ENCODE measurements at places on chromosomes 13 and 19. TPM values are rescaled to one million over a fixed set of nuclear protein-coding genes. Genes with fewer than 3 reads are reported as not detected.

ZNF154 gene
- total RNA-seq: 3.2 TPM

DNA sequence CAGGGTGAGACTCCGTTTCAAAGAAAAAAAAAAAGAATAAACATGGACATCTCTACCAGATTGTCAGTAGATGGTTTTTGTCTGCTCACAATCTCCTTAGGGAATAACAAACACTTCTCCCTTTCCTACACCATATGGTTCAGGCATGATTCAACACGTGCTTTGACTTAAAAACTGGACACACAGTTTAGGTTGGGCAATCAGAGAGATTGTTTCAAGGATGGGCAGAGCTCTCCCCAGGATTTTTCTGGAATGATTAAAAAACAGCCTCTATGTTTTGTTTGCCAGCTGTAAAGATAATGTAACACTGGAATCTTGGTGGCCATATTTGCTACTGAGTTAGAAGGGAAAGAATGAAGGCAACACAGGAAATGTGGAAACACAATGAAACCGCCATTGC lies 150.1 kb upstream of the TSC22D1 start:
- H3K4me1 ChIP-seq: peaks cover 2% of the 10 kb centered on the region
- no peak for DNase-seq
- no peaks in the 10 kb centered on the region for H3K36me3 ChIP-seq
- no peak overlapping the region for H3K4me3 ChIP-seq
- no peak overlapping the region for H3K27ac ChIP-seq

GRCh38 chr13:98200211-98200878 lies 23.3 kb upstream of the RNF113B start:
- no peak overlapping the region for H3K4me3 ChIP-seq
- no peaks in the 10 kb centered on the region for H3K4me1 ChIP-seq
- no peaks in the 10 kb centered on the region for H3K36me3 ChIP-seq
- H3K27ac ChIP-seq: no peak overlapping the region
- no peak for DNase-seq
- no peaks in the 10 kb centered on the region for H3K27me3 ChIP-seq

GRCh38 chr19:40667602-40668001 lies 22.8 kb downstream of the NUMBL start:
- DNase-seq: no peak
- H3K27ac ChIP-seq: no peak overlapping the region
- no peaks in the 10 kb centered on the region for H3K27me3 ChIP-seq
- peaks cover 55% of the 10 kb centered on the region for H3K36me3 ChIP-seq
- H3K4me3 ChIP-seq: no peak overlapping the region

DNA sequence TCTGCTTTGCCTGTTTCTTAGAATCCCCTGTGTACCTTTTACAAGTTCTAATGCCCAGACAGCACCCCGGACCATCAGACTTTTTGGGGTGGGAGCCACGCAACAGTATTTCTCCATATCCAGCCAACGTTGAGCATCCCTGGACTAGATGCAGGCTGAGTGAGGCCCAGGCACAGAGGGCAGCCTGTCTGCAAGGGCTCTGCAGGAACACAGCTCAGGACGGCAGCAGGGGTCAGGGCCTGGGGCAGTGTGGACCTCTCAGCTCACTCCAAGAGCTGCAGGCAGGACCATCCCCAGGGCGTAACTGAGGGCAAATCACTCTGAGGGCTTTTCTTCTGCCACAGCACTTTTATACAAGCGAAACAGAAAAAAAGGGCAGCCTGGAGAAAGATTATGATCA lies 95.8 kb downstream of the DNAJC15 start:
- DNase-seq: no peak
- H3K4me3 ChIP-seq: no peak overlapping the region
- no peaks in the 10 kb centered on the region for H3K27me3 ChIP-seq
- no peaks in the 10 kb centered on the region for H3K36me3 ChIP-seq
- no peak overlapping the region for H3K27ac ChIP-seq

DNA sequence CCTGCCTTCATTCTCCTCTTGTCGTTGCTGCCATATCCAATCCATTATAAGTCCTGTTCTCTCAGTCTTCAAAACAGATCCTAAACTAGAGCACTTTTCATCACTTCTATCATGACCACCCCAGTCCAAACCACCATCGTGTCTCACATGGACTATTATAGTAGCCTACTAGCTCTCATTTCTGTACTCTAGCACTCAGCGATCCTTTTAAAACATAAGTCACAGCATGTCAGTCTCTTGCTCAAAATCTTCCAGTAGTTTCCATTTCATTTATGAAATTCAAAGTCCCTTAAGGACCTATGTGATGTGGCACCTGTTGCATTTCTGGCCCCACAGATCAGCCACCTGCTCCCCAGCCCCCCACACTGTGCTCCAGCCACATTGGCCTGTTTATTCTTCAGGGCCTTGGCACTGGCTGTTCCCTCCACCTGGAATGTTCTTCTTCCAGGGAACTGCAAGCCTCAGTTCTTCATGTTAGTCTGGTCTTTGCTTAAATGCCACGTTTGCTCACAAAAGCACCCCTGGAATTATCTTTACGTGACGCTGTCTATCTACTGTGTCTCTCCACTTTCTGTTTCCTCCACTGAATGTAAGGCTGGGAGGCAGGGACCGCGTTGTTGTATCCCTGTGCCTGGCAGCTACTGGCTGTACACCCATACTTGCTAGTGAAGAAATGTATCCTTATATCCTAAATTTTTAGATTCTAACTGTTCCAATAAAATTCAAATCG lies 64.3 kb downstream of the MBNL2 start:
- no peaks in the 10 kb centered on the region for H3K36me3 ChIP-seq
- no peak for DNase-seq
- H3K27ac ChIP-seq: no peak overlapping the region

- no peak overlapping the region for H3K4me3 ChIP-seq
- H3K27me3 ChIP-seq: no peaks in the 10 kb centered on the region
- no peaks in the 10 kb centered on the region for H3K36me3 ChIP-seq
- no peak for DNase-seq
- H3K4me1 ChIP-seq: no peaks in the 10 kb centered on the region
Observed at GRCh38 chr19:8069096-8069973, 16.8 kb downstream of the CCL25 start.

DNA sequence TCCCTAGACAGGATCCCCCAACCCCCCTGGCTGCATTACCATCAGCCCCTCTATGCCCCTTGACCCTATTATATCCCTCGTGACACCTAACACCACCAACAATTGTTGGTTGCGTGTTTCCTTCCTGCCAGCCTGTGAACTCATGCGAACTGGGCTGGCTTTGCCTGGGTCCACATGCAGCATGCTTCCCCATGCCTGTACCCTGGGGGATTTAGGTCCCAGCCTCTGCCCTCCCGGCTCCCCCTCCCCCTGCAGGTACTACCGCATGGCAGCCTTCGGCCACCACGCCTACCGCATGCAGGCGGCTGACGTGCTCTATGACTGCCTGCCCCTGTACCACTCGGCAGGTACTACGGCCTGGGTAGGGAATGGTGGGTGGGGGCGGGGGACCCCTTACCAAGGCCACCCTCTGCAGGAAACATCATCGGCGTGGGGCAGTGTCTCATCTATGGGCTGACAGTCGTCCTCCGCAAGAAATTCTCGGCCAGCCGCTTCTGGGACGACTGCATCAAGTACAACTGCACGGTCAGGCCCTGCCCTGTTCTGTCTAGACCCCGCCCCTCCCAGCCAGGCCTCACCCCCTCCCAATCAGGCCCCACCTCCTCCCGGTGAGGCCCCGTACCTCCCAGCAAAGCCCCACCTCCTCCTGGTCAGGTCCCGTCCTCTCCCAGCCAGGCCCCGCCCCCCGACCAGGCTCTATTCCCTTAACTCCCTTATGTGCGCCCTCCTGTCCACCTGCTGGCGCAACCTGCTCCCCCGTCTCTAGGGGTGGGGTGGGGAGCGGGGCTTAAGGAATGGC lies 18.5 kb downstream of the SLC27A1 start:
- H3K36me3 ChIP-seq: peaks cover 3% of the 10 kb centered on the region
- no peaks in the 10 kb centered on the region for H3K27me3 ChIP-seq
- H3K4me1 ChIP-seq: no peaks in the 10 kb centered on the region
- H3K4me3 ChIP-seq: peak overlapping the region; percentile 45
- DNase-seq: no peak

DNA sequence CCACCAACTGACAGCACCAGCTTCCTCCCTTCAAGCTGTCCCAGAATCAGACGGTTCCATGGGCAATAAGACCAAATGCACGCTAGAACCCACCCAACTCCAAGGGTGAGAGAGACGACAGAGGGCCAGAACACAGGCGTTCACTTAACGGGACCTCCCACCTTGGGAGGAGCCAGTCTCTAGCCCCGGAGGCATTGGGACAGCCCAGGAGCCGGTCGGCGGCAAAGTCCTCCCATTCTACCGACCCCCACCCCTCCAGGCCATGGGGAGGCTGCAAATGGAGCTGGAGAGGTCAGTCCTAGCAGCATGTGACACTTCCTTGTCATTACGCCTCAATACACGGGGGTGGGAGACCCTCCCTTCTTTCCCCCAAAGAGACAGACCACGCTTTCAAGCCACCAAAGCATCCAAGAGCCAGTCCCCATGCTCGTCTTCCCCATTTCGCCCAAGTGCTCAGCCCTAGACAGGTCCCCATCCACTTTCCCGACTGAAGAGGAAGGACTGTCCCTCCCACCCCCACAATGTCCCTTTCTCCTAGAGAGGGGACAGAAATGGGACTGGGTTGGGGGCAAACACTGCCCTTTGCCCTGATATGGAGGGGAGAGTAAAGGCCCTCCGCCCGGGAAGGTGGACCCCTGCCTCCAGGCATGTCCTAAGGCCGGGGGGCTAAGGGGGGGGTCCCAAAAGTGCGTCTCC lies 964 bp downstream of the KHSRP start:
- no peak for DNase-seq
- H3K4me3 ChIP-seq: peak overlapping the region; percentile 95
- no peaks in the 10 kb centered on the region for H3K27me3 ChIP-seq
- peaks cover 25% of the 10 kb centered on the region for H3K36me3 ChIP-seq
- H3K4me1 ChIP-seq: peaks cover 26% of the 10 kb centered on the region

GRCh38 chr19:5182751-5183150 lies 157.9 kb downstream of the PTPRS start:
- H3K27ac ChIP-seq: no peak overlapping the region
- H3K4me1 ChIP-seq: no peaks in the 10 kb centered on the region
- no peaks in the 10 kb centered on the region for H3K36me3 ChIP-seq
- no peaks in the 10 kb centered on the region for H3K27me3 ChIP-seq

GRCh38 chr19:45070861-45071544 lies 5.3 kb downstream of the ZNF296 start:
- no peak overlapping the region for H3K27ac ChIP-seq
- peaks cover 33% of the 10 kb centered on the region for H3K36me3 ChIP-seq
- H3K4me3 ChIP-seq: no peak overlapping the region
- no peaks in the 10 kb centered on the region for H3K27me3 ChIP-seq
- H3K4me1 ChIP-seq: no peaks in the 10 kb centered on the region
- DNase-seq: no peak

RTBDN gene
- not detected for total RNA-seq
